ENCODE measurements at places on chromosomes 6 and 20.

DNA sequence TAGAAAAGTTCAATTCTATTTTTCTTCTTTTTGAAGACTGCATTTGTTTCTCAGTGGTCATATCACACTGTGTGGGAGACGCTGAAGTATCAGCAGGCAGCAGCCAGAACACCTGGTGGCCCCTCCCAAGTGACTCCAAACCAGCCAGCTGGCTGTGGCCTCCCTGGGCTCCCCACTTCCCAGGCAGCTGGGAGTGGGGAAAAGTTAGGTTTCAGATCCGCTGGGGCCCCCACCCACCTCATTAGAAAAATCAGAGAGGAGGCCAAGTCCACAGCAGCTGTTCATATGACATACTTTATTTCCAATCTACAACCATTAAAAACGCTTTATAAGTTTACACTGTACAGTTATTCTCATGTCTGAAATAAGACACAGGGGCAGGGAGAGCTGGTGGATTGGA is 3.6 kb upstream of the DSN1 start:
- DNase-seq, result no peak

DNA sequence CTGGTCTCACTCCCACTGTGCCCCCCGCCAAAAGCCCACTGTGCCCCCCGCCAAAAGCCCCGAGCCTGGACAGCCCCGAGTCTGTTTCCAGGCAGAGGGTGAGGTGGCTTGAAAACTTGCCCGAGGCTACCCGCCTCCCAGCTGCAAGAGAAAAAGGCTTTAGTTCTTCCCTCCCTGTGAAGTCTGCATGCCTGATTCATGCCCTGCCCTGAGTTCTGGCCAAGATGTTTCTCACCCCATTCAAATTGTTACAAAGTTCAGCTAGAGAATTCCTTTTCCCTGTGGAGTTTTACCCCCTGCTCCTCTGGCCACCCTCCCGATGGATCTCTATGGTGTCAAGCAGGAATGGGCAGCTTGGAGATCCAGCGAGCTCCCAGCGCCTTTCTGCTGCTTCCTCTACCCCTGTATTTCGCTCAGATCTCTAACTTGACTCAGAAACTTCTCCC is 298.8 kb upstream of the MAP3K7 start:
- DNase-seq, result no peak

DNA sequence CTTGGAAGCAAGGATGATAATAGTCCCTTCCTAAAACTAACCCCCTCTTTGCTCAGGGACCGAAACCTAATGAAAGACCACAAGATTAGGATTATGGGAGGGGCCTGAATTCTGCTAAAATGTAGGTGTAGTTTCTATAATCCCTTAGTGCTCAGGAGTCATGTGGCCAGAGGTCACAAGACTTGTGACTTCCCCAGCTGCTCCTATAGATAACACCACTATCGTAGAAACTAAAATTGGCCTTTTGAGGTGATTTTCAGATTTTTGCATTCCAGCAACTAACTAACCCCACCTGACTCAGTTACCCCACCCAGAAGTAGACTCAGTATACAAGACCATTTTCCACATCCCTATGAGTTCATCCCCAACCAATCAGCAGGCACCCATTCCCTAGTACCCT is 42.1 kb downstream of the MDN1 start:
- DNase-seq, result no peak

- DNase-seq, result no peak
Observed at GRCh38 chr6:49909563-49909962, 43.2 kb upstream of the CRISP1 start.

DNA sequence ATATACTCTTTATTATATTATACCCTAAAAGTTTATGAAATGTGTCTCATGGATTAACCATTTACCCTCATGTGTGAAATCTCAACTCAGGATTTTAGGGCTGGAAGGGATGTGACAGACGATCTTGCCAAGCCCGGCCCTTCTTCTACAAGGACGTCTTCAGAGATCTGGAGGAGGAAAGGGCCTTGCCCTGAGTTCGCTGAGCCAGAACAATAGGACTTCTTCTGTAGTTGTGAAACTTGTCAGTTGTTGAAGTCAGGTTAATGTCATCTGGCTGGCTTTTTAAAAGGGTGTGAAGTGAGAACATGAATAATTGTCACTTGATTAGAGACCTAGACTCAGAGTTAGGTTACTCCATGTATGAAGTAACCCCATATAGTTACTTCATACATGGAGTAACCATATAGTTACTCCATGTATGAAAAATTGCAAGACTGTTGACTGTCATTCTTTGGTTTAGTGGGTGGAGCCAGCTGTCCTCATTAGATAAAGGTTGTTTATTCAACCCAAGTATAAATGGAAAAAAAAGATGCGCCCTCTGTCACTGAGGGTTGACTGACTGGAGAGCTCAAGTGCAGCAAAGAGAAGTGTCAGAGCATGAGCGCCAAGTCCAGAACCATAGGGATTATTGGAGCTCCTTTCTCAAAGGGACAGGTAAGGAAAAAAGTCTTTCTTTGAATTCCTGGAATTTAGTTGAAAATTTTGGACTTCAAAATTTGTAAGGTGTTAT is at the start of gene ARG1:
TSS of gene ARG1 (plus strand) at position 541 of the 730 bp plus-strand sequence. CDS start at position 598, 57 bp downstream.
- DNase-seq, result no peak

- no peak for DNase-seq
Observed at GRCh38 chr6:142700032-142700431, 244.9 kb downstream of the HIVEP2 start.

GRCh38 chr6:157484181-157484580 is 103.2 kb downstream of the ZDHHC14 start:
- no peak for DNase-seq

DNA sequence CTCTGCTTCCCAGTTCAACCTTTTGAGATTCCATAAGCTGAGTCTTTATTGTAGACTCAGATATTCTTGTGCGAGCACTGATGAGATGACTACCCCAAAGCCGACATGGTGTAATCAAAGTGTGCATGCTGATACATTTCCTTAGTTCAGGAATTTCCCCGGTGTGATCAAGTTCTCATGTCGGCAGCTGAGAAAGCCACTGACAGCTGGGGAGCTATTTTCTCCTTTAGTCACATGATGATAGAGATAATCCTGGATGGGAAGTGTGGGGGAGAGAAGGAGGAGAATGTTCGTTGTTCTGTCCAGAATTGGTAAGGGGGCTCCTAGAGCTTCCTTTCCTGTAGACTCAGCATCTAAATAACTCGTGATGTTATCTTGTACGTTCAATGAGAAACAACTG is 7.7 kb upstream of the CAP2 start:
- no peak for DNase-seq

DNA sequence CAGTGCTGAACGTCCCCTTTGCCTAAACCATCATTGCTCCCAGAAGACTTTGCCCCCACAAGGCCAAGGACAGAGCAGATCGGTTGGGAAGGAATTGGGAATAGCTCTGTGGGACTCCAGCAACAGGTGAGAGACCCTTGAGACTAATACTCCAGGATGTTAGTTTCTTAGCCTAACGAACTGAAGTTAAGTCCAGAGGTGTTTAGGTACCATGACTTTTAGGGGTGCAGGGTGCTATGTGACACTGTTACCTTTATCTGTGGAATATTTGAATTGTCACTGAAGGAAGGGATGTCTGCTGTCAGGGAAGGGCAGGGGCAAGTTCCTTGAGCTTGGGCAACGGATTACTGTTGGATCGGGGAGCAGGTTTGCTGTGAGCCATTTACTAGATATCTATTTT is 1.9 kb downstream of the BLCAP start:
- DNase-seq, result no peak

GRCh38 chr6:2986722-2987221 is 12.9 kb upstream of the NQO2 start:
- no peak for DNase-seq

DNA sequence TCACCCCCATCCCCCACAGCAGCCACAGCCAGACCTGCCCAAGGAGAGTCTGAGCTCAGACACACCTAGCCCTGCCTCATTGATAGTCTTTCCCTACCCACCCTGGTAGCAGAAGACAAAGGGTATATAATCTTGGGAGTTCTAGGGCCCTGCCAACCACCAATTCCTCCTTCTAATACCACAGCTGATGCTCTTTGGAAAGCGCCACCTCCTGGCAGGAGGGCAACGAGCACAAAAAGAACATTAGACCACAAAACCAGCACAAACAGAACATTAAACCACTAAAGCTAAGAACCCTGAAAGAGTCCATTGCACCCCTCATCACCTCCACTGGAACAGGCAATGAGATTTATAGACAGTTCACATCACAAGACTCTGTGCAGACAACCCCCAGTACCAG is 195.8 kb upstream of the FUT9 start:
- no peak for DNase-seq

GRCh38 chr20:54013471-54013870 is 56.9 kb downstream of the BCAS1 start:
- no peak for DNase-seq

GRCh38 chr6:164409309-164410009 is 899.9 kb downstream of the C6orf118 start:
- DNase-seq, result no peak

DNA sequence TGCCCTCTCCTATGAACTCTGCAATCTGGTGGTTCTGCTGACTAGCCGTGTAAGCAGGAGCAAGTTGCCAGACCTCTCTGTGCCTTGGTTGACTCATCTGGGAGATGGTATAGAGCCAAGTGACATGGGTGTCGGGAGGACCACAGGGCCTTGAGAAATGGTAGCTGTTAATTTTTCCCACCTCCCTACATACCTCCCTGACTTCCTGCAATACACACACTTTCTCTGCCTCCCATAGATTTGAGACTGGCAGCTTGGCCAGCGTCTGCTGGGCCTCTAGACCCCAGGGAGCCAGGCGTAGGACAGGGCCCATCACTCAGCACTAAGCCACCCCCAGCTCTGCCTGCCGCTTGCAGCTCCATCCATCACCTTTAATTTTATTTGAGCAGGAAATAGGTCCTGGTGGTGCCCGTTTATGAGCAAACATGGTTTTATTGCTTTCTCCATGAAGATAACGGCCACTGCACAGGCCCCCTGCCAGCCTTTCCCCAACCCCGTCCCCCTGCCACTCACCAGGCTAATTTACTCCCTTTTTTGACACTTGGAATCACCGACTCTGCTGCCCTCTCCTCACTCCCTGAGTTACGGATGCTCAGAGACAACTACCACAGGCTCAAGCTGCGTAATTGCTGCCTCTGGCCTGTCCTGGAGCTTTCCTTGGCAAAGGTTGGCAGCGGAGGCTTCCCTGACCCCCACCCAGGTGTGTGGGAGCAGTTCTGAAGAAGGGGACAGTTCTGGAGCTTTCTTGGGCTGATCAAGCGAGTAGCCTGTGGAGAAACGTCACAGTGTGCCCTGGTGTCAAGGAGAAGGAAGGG is 11.1 kb downstream of the GLP1R start:
- DNase-seq, result no peak

GRCh38 chr6:26270903-26271667 is 93.9 kb upstream of the BTN3A2 start:
- no peak for DNase-seq

DNA sequence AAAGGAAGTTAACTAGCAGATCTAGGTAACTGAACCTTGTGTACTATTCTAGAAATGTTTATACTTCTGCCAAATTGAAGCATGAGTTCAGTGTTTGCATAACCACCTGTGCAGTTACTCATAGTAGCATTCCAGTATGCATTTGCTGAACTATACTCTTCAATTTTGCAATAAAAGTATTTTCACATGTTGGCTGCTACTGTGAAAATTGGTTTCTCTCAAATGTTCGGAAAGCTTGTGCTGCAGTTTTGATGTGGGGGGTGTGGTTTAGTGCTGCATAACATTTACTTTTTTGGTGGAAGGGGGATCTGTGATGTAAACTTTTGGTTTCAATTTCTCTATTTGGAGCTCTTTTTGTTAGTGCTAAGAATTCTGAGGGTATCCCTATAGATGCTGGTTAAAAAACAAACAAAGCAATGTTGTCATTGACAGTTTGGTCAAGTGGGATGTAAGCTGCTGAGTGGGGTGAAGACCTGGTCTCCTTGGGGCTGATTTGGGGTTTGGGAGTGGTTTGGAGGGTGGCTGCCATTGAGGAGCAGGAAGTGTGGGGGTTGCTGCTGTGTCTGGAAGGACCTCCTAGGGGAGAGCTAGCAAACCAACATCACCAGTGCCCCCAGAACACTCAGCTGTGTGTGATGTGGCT is 87.8 kb downstream of the CARMIL1 start:
- no peak for DNase-seq

DNA sequence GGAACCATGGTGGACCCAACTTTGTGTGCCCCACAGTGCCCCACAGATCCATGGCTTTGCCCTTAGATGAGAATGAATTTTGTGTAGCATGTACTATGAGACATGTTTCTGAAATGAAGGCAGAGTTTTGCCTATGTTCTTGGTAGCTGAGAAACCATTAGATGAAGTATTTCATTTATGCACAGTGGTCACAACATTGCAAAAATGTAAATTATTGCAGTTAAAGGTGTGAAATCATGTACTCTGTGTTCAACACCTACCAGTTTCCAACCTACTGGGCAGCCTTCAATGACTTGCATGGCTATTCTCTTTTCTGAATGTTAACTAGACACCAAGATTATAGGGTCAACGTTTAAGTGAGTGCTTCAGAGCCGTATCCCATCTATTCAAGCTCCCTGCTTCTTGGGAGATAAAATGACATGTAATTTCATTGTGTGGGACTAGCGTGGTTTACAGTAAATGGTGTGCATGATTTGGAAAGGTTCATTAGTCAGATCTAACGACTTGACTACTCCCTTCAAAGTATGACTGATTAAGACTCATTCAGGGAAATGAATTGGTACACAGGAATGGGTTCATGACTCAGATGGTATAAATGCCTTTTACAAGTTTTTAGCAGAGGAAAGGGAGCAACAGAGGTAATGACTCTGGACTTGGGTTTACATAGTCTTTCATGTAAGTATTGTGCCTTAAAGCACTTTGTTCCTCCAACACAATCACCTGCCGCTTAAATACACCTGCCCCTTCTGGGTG is 106.1 kb upstream of the AKIRIN2 start:
- DNase-seq, result no peak

GRCh38 chr20:35257175-35257909 is 20.6 kb downstream of the MMP24OS start:
- no peak for DNase-seq

DNA sequence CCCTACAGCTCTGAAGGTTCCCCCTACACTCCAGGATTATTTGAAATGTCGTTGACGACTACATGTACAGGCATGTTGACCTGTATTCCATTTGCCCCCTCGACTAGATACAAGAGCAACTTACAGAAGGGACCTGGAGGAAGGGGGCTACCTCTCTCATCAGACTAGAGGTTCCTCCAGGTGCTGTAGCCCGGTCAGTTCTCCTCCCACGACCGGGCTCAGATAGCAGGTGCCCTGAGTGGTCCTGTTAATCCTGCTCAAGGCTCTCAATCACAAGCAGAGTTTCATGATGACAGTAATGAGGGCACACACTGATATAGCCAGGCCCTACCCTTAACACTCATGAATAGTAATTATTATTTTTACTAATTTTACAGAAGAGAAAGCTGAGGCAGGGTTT is 36.5 kb downstream of the KCNK5 start:
- no peak for DNase-seq

DNA sequence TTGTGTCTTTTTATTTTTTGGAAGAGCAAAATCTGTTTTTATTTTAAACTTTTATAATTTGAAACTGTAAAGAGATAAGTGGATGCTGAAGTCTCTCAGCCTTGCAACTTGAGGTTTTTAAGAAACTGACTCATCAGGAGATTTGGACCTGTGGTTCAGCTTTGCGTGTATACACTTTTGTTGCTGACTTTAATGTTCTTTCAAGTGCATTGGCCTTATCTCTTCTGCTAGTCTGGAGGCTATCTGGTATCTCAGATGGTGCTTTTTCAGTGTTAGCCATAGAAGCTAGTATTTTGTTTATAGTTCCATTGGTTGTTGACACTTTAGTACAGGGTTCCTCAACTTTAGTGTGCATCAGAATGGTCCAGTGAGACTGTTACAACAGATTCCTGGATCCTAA is 504.0 kb upstream of the SPTLC3 start:
- no peak for DNase-seq

GRCh38 chr6:169220068-169220964 is 33.3 kb downstream of the THBS2 start:
- no peak for DNase-seq

Measured in thoracic aorta (tissue), 2 donors.